ENCODE measurements at places on chromosomes 1 and 21.

- H3K27me3 ChIP-seq: peaks cover 19% of the 10 kb centered on the region
- no peak for DNase-seq
- no peaks in the 10 kb centered on the region for H3K4me1 ChIP-seq
- H3K27ac ChIP-seq: no peak overlapping the region
- no peaks in the 10 kb centered on the region for H3K36me3 ChIP-seq
- H3K4me3 ChIP-seq: no peak overlapping the region
Observed at GRCh38 chr1:162230517-162230916, 146.1 kb downstream of the SPATA46 start.

GRCh38 chr1:62450301-62450700 lies 13.5 kb downstream of the USP1 start:
- no peak overlapping the region for H3K27ac ChIP-seq
- peaks cover 34% of the 10 kb centered on the region for H3K4me1 ChIP-seq
- DNase-seq: no peak
- H3K36me3 ChIP-seq: peaks cover 74% of the 10 kb centered on the region
- no peaks in the 10 kb centered on the region for H3K27me3 ChIP-seq

- no peak overlapping the region for H3K27ac ChIP-seq
- no peak for DNase-seq
- H3K36me3 ChIP-seq: no peaks in the 10 kb centered on the region
- no peaks in the 10 kb centered on the region for H3K27me3 ChIP-seq
- H3K4me1 ChIP-seq: no peaks in the 10 kb centered on the region
- H3K4me3 ChIP-seq: no peak overlapping the region
Observed at GRCh38 chr1:37156646-37157045, 122.3 kb upstream of the GRIK3 start.

DNA sequence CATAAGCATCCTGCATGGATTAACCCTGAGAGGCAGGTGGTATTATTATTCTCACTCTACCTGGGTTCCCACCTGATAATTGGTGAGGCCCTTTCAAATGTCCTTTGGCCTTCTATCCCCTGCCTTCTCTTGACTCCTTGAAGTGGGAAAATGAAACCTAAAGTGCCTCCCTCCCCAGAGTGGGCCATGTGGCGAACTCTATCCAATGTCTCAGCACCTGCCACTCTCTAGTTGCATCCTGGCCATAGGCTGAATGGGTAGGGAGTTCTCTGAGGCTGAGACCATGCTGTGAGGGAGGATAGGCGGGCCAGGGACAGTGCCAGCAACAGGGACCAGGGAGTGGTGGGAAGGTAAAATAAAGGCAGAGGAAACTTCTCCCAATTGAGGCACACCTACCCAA lies 35.3 kb downstream of the ELF3 start:
- H3K27ac ChIP-seq: no peak overlapping the region
- H3K4me3 ChIP-seq: no peak overlapping the region
- DNase-seq: no peak
- H3K4me1 ChIP-seq: no peaks in the 10 kb centered on the region

DNA sequence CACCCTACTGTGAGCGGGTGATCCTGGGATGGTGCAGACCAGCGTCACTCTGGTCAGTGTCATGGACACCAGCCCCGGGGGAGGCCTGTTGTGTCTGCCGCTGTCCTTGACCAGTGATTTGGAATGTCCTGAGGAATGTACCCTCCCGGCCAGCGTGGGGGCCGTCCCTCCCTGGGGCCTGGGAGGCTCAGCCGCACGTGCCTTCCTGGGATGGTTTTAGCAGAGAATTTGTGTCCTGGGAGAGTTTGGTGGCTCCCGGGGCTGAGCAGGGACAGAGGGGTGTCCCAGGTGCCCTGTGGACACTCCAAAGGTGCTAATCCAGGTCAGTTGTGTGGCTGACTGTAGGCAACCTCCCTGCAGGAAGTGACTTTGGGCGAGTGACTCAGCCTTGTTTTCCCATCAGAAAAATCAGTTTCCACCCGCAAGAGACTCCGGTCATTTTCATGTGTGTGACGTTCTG lies 6.2 kb downstream of the ARHGEF16 start:
- DNase-seq: no peak
- H3K4me1 ChIP-seq: no peaks in the 10 kb centered on the region
- H3K27ac ChIP-seq: no peak overlapping the region
- H3K36me3 ChIP-seq: no peaks in the 10 kb centered on the region
- no peak overlapping the region for H3K4me3 ChIP-seq
- H3K27me3 ChIP-seq: peaks cover under 1% of the 10 kb centered on the region

Data from activated T-helper 2 cell treated with anti-CD3 and anti-CD28 coated beads, Interferon-gamma antibody, Interleukin-2, Interleukin-4, amounts not matched to agents 10 μg/mL and 5 μg/mL and 100 μg/mL, durations not matched to agents 14 hours and 24 hours and 36 hours (primary cell).